Thymus (tissue), 14 donors: ENCODE measurements at places on chromosomes 7 and 10. TPM values are rescaled to one million over a fixed set of nuclear protein-coding genes. Genes with fewer than 3 reads are reported as not detected.

The TEX36 gene
- total RNA-seq = not detected

DNA sequence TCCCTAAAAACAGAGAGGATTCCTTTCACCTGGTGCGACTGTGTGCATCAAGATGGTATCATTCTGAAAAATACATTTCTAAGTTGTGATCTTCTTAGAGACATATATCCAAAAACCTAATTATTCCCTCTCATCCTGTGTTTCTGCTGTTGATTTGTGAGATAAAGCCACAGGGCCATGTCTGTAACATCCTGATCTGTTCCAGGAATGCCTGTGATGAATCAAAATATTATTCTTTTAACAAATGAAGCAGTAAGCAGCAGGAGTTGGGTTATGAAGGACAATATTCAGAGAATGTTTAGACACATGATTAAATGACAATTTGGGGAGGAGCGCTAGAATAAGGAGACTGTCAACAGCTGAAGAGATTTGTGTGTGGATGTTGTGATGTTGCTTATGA is 731.4 kb downstream of the KCNMA1 start:
- no peak for DNase-seq

DNA sequence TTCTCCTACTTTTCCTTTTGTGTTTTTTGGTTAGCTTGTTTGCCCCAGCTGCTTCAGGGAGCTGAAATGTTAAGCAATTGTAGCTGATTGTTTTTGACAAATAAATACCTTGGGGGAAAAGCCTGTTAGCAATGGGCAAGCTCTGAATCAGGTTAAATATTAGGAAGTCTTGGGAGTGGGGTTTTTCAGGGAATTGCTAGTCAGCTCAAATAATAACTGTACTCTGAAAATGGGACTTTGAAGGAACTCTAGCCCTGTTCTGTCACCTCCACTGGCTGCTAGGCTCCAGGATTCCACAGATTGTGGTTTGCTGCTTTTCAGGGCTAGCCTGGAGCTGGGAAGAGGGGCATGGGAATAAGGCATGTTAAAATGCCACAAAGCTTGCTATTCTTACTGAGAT is 39.5 kb downstream of the ADK start:
- no peak for DNase-seq

The SOSTDC1 gene
- total RNA-seq = 2.0 TPM

DNA sequence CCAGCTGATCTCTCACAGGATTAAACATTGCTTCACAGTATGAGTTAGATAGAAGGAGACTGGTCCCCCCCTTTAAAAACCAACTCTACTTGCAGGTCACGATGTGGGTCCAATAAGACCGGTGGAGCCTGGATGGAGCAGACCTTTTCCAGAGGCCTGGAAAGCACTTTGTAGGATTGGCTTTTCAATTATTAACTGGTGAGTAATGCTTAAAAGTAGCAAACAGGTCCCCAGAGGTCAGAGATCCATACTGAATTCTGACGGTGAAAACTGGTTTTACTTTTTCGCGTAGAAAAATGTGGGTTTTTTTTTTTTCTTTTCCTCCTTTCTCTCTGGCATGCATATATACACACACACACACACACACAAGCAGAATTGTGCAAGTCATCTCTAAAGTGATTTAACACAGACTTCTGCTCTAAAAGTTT is 74.9 kb upstream of the OGDHL start:
- no peak for DNase-seq

DNA sequence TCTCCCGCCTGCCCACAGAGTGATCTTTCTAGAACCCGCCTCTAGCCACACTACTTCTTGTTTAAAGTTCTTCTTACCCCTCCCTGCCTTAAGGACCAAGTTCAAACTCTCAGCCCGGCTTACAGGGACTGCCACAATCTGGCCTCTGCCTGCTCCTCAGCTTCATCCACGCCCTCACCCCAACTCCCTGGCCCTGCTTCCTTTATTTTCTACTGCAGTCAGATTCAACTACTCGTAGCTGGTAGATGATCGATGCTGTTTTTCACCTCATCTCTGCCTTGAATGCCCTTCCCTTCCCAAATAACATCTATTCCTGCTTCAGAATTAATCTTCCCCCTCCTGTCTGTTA is 508.5 kb downstream of the RPS24 start:
- DNase-seq = no peak

GRCh38 chr7:147509035-147509501 is 1081.5 kb upstream of the C7orf33 start:
- DNase-seq = no peak

DNA sequence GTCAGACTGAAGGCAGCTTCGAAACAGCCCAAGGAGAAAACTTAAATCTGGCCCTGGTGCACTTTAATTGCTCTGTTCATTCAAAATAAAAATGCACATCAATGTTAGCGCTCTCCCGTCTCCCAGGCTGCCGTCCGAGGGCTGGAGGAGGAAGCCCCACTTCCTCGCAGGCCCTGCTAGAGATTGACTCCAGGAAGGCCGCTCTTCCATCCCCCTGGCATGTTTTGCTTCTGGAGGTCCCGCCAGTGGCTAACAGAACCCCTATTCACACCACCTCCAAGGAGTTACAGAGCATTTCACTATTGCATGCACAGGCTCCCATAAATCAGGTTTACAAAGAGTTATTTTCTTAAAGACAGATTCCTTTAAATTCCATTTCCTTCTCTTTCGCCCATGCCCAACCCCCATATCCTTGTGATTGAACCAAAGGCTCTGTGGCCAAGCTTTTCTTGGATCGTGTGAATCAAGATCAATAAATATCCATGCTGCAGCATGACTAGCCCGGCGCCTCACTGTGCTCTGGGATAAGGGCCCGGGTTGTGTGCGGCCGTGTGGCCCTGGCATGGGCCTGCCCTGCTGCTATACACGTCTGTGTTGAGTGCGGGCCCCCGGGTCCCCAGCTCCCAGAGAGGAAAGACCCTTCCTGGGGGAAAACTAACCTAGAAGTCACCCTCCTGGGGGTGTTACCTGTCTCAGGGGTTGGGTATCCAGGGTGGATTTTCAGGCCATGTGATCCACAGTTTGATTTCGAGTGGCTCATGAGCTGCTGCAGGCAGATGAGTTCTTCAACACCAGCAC is 118.7 kb upstream of the GDF10 start:
- DNase-seq = no peak

The EGR2 gene
- total RNA-seq = 6.6 TPM
